Left renal pelvis (tissue), 4 donors: ENCODE measurements at places on chromosomes 6 and 20.

DNA sequence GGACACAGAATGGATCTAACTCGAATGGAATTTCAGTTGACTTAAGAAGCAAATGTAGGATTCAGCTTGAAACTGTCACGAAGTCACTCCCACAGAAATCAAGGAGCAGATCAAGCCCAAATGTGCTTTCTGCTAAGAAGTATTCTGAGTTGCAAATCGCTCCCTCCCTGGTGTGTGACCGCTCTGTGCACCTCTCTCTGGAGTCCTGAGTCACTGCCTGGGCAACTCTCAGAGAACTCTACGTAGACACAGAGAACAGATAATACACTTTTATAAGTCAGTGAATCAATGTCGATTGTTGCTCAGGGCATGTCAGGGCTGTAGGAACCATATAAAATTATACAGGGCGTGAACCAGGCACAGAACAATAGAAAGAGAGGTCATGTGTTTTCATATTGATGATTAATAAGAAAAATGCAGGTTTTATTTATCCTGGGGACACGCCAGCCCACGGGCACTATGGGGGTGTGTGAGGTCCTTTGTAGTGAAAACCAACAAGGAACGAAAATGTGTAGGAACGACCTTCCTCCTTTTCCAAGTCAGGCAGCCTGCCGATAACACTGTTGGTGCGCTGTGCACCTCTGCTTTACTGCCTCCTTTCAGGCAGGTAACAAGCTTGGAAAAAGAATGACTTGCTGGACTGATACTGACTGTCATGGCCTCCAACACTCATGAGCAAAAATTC lies 248.1 kb upstream of the FOXQ1 start:
- no peak for DNase-seq

DNA sequence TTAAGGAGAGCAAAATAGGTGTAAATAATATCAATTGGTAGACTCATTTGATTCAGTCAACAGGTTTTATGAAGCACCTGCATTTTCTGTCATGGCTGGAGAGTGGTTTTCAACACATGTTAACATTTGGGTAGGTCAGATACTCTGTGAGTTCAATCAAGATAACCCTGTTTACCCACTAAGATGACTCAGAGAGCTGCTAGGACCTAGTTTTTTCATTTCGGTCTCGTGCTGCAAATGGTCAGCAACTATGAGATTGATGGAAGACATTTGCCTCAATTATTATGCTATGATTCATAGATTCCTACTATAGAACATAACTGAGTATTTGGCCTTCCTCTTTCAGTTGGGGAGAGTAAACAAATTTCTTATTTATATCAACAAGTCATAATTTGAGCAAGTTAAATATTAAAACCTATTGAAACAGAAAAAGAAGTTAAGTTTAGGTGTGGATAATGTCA lies 391.4 kb upstream of the CITED2 start:
- DNase-seq, result no peak

DNA sequence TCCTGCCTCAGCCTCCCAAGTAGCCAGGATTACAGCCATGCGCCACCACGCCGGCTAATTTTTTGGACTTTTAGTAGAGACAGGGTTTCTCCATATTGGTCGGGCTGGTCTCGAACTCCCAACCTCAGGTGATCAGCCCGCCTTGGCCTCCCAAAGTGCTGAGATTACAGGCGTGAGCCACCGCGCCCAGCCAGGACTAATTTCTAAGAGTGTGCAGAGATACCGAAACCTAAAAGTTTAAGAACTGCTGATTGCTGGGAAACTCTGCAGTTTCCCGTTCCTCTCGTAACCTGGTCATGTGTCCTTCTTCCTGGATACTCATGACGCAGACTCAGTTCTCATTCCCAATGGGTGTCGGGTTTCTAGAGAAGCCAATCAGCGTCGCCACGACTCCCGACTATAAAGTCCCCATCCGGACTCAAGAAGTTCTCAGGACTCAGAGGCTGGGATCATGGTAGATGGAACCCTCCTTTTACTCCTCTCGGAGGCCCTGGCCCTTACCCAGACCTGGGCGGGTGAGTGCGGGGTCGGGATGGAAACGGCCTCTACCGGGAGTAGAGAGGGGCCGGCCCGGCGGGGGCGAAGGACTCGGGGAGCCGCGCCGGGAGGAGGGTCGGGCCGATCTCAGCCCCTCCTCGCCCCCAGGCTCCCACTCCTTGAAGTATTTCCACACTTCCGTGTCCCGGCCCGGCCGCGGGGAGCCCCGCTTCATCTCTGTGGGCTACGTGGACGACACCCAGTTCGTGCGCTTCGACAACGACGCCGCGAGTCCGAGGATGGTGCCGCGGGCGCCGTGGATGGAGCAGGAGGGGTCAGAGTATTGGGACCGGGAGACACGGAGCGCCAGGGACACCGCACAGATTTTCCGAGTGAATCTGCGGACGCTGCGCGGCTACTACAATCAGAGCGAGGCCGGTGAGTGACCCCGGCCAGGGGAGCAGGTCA lies at the start of gene HLA-E:
Gene HLA-E (plus strand): TSS at position 429 of the 945 bp plus-strand sequence. CDS start 23 bp downstream, at position 452.
- DNase-seq, result peak; percentile 97

- no peak for DNase-seq
Observed at GRCh38 chr6:120608826-120609225, 725.5 kb downstream of the TBC1D32 start.

GRCh38 chr20:23971310-23971709 lies 17.3 kb downstream of the GGTLC1 start:
- DNase-seq, result no peak

- no peak for DNase-seq
Observed at GRCh38 chr20:24379484-24379927, 89.9 kb upstream of the SYNDIG1 start.

- DNase-seq, result no peak
Observed at GRCh38 chr6:29227235-29227634, 56.5 kb downstream of the OR2J2 start.

DNA sequence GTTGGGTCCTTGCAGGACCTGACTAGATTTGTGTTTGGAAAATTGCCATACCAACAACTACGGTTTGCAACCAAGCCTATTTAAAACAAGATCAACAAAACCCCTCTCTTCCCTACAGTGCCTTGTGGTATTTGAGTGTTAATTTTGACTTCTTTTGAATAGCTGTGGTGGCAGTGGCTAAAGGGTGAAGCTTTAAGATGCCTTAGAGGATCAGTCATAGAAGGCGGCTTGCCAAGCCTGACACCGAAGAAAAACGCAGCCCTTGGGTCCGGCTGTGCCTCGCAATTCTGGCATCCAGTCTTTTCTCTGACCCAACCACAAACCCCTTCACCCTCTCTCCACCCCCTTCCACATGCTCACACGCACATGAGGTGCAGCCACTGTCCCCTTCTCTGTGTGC lies 32.6 kb downstream of the BMP6 start:
- DNase-seq, result no peak

- no peak for DNase-seq
Observed at GRCh38 chr20:59013031-59013951, 5.9 kb upstream of the TUBB1 start.

DNA sequence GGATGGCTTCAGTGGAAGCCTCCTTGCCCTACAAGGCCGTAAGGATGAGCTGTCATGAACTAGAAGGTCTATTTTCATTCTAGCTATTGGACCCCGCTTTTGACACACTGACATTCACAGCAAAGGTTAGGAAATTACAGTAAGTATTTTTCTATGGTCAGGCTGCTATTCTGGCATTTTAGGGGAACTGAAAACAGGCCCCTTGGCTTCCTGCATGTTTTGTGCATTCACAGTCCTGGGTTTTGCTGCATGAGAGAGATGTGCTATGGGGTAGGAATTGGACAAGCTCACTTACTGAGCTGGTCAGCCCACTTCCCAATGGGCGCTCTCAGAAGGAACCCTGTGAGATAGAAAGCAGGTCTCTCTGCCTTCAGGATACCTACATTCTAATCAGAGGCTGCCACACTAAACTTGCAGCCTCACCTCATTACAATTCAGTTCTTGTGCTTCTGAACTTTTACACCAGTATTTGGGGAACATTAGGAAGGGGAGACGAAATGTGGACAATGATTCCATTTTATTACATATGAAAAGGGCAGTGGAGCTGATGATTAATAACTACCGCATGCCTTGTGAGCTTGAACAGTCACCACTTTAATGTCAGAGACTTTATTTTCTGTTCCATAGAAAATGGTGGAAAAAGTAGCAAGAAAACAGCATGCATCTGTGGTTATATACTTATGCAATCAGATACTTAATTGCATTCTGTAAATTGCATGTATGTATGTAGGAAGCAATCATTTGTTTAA lies 86.6 kb upstream of the TAB2 start:
- no peak for DNase-seq

GRCh38 chr6:167573461-167574215 lies 248.8 kb downstream of the TTLL2 start:
- no peak for DNase-seq

DNA sequence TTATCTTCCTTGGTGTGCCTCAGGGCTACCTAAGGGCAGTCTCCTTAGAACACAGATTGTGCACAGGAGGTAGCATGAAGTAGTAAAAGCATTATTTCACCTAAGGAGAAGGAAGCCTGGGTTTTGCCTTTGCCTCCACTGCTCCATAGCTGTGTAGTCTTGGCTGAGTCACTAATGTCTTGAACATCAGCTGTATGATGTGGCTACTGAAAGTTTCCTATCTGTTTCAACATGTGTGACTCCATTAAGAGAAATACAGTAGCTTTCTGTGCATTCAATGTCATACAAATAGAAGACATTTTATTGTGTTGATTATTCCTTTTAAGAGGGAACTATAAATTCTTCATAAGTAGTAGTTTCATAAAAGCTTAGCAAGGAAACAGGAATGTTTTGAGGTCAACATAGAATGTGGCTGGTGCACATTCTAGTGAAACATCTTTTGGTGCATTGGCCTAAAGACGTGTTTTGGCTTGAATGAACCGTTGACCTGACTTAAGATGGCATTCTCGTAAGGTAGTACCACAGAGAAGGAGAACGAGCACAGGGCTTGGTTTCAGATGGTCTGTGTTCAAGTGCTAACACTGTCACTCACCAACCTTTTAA lies 70.6 kb downstream of the CTNNBL1 start:
- DNase-seq, result no peak

DNA sequence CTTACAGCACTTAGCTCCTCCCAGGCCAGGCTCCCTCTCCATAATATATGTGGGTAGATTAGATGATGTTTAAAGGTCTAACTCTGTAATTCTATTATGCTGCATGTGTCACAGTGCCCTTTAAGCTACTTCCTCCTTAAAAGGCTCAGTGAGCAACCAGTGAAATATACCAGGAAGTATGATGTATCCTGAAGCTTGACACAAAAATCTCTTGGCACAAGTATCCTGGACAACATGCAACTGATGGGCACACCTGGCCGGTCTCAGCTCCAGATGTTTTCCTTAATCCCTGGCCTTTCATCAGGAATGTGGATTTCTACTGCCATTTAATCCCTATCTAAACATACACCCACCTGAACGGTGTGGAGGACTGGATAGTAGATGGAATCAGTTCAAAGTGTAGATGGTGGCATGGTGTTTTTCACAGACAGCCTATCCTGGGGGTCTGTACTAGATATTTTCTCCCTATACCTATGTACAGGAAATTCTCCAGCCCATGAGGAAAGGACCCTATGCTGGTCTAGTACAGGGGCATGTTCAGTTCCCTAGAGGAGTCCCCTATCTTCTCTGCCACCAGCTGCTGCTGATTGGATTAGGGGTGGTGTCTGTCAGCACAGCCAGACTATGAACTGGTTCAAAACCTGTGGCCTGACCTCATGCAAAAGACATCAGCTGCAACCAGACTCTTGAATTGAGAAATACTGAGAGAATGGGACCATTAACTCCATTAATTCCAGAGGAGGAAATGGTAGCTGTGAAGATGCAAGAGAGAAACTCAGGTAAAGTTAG lies 59.4 kb upstream of the CITED2 start:
- DNase-seq, result no peak

- no peak for DNase-seq
Observed at GRCh38 chr6:101668496-101669030, 275.1 kb downstream of the GRIK2 start.

DNA sequence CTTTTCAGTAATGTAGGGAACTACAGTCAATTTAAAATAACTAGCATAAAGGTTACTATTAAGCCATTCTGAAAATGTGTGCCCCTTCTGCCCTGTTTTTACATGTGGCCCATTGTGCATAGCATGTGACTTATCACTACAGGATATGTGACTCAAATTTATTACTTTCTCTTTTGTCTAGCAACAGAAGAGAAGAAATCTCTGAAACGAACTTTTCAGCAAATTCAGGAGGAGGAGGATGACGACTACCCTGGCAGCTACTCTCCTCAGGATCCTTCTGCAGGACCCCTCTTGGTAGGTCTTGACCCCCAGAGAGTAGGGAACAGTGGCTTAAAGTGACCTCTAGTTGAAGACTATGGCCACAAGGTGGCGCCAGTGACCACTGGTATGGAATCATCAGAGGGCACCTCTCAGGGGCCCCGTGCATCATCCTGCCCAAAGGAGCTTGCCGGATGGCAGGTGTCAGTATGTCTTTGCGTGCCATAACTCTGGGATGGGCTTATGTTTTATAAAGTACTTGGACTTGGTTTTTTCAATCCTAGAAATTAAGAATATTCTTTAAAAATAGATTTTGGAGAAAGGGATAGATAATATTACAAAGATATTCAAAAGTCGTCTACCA lies 23.9 kb downstream of the RPRD1B start:
- peak; percentile 58 for DNase-seq

- no peak for DNase-seq
Observed at GRCh38 chr20:47727909-47728361, 57.3 kb downstream of the SULF2 start.

DNA sequence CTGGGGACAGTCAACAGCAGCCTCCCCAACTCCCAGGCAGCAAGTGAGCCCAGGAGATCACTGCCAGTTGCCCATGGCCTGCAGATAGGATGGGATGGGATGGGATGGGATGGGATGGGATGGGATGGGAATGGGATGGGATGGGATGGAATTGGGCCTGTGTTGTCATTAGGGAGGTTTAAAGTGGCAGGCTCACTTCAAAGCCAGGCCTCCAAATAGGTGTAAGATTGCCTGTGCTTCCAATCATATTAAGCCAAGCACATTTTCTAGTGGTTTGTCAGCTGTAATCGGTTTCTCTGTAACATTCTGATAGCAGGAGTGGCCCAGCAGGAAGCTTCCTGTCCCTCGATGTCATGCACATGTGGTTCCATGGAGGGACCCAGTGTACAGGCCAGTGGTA lies 82.7 kb upstream of the NXT1 start:
- no peak for DNase-seq
